ENCODE measurements at places on chromosomes 11 and 22.

DNA sequence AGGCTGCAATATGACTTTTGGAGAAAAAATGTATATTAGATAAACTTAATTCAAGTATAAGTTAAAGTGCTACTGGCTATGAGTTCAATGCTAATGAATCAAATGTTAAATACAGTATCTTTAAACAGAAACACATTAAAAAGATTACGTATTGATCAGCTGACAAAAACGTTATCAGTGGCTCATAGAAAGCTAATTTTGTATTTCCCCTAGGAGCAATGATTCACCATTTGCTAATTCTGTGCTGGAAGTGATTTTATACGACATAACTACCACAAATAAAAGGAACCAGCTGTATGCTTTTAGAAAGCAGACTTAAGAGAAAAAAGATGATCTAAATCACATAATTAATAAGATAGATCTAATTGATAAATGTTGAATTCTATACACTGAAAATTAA lies 43.6 kb downstream of the MRE11 start:
- no peak for DNase-seq

GRCh38 chr22:28208036-28208435 lies 289.0 kb upstream of the PITPNB start:
- DNase-seq: no peak

GRCh38 chr11:111729071-111729830 lies 36.9 kb downstream of the PPP2R1B start:
- no peak for DNase-seq

DNA sequence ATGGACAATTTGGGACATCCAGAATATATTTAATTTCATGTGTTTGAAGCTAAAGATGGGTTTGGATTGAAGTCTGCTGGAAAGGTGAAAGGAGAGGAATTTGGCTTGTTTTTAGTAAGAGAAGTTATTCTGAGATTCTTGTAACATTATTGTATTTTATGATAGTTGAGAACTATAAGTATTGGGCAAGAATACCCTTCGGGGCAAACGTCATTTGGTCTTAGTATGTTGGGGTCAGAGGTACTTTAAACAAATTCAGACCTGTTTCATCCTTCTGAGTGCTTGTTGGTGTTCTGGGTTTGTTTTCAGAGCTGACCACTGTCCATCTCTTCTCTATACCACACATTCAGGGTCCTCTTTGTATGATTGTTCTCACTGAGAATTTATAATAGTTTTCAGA lies 19.5 kb downstream of the PANX1 start:
- DNase-seq: peak; percentile 33

DNA sequence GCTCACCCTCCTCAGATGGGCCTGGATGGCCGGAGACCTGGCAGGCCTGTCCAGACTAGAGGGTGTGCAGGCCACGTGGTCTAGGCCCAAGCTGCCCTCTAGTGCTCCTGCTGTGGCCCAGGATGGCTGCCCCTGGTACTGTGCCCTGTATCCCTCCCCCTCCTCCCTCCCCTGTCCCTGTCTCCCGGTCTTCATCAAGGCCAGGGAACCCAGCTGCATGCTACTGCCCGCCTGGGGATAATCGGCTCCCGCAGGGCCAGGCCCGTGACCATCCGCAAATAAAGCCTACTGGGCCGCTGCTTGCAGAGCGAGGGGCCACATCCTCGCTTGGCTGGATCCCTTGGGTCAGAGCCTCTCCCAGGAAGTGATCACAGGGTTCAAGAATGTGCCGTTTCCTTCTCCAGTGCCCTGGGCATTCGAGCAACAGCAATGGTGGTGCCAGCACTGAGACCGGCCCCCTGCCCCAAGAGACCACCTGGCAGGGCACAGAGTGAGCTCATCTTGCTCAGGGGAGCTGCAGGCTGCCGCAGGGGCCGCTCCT lies 51.1 kb downstream of the WNT7B start:
- no peak for DNase-seq

DNA sequence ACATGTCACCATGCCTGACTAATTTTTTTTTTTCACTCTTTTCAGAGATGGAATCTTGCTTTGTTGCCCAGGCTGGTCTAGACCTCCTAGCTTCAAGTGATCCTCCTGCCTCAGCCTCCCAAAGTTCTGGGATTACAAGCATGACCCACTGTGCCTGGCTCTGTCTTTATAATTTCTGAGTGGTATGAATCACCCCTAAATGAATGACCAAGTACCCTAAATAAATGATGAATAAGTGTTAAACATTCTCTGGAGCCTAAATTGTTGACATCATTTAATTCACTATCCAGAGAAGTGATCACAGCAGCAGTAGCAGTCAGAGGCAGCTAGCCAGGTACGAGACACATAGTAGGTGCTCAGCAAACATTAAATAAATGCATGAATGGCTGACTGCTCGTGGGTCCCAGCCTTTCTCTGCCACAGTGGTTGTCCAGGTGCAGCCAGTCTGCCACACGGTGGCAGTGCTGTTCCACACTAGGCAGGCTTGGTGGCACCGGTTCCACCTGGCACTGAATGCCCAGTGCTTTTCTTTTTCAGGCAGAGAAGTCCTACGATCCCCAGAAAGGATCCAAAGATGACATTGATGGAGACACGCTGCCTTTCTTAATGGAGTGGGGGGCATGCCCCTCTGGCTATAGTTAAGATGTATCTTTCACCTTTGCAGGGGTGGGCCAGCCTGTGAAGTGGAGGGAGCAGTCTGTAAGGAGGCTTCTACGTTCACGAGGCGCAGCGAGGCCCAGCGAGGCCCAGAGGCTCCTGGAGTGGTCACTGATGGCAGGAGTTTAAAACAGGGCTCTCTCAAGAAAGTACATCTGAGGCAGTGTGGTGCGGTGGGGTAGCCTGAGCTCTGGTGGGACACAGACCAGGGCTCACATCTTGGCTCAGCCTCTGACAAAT lies 8.7 kb upstream of the TTC12 start:
- DNase-seq: peak; percentile 86

- no peak for DNase-seq
These were observed 36.1 kb downstream of the SLCO2B1 start for GRCh38 chr11:75186999-75187398.

DNA sequence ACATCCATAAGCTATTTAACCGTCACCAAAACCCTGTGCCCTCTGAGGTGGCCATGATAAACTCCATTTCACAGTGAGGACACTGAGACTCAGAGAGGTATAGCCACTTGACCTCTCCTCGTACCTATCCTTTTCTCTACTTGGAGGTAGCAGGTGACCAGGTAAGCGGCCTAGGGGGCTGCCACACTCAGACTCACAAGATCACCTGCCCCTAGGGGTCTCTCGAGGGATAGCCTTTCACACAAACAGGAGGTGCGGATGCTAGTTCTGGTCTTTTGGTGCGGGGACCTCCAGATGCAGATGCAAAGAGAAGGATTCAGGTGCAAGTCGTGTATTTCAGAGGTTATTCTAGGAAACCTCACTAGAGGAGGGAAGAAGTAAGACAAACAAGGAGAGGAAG lies 14.6 kb downstream of the MS4A18 start:
- DNase-seq: no peak

- no peak for DNase-seq
These were observed 149.5 kb downstream of the COMMD9 start for GRCh38 chr11:36139767-36140166.

DNA sequence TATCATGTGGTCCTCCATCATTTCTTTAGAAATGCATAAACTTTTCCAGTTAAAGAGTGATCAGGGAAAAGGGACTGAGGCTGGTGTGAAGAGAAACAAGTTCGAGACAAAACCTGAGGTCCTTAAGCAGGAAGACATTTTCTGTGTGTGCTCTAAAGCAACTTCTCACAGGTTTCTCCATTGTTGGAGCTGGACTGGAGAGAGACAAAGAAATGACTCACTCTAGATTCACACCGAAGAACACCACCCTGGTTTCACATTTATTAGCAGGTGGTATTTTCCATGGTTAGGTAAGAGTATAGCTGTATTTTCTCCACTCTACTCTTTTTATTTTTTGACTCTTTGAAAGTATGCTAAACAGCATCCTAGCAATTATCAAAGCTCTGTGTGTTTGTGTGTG lies 736.4 kb downstream of the KCNA4 start:
- DNase-seq: no peak

DNA sequence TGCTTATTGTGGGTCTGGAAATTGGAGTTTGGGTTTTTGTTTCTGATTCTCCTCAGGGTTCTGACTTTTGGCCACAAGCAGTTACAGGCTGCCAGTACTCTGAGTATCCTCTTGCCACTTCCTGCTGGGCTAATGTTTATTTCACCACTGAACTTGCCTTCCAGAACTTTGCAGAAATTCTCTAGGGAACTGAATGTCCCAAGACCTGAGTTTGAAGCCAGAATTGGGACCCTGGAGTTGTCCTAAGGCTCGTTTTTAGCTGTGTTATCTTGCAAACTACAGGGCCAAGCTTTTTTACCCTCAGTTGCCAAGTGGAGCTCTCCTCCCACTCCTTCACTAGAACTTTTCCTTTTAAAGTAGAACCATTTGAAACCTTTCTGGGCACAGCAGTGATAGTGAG lies 89.9 kb downstream of the FAT3 start:
- DNase-seq: no peak

GRCh38 chr22:42973536-42973881 lies 41.4 kb downstream of the PACSIN2 start:
- no peak for DNase-seq

DNA sequence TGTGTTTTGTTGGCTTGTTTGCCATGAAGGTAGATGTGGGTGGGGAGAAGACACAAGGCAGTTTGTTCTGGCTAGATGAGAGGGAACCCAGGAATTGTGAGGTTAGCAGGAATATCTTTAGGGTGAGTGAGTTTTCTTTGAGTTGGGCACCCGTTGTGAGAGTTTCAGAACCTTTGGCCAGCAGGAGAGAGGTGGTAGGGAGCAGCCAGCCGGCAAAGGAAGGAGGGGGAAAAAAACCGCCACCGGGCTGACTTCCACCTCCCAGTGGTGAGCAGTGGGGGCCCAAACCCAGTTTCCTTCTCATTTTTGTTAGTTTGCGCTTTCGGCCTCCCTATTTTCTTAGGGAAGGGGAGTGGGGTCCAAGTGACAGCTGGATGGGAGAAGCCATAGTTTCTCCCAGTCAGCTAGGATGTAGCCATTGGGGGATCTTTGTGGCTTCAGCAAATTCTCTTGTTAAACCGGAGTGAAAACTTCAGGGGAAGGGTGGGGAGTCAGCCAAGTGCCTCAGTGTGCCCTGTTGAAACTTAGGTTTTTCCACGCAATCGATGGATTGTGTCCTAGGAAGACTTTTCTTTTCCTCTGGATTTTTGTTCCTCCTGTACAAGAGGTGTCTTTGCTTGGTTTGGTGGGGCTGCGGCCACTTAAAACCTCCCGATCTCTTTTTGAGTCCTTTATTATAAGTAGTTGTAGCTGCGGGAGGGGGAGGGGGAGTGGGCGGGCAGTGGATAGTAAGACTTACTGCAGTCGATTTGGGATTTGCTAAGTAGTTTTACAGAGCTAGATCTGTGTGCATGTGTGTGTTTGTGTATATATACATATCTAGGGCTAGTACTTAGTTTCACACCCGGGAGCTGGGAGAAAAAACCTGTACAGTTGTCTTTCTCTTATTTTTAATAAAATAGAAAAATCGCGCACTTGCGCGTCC lies 1.1 kb upstream of the GCAT start:
- DNase-seq: peak; percentile 50

GRCh38 chr22:47442821-47443220 lies 680.4 kb downstream of the TBC1D22A start:
- no peak for DNase-seq

DNA sequence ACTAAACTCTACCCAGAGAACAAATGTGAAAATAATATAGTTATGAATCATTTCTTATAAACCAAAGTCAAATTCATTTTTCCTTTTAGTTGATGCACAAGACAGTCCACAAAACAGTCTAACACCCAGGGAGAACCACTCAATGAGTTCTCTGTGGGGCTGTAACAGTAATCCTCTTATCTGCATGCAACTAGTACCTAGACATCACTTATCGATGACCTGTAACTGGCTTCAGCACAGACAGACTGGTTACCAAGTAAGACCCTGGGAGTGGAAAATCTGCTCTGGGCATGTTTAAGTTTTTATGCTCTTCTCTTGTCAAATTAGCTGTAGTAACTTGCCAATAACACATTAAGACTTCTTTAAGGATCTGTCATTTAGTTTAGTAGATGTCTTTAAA lies 46.6 kb downstream of the PITPNB start:
- DNase-seq: no peak

GRCh38 chr11:121800731-121801393 lies 315.2 kb downstream of the BLID start:
- DNase-seq: peak; percentile 44

GRCh38 chr11:61694946-61695706 lies 14.9 kb downstream of the DAGLA start:
- no peak for DNase-seq

DNA sequence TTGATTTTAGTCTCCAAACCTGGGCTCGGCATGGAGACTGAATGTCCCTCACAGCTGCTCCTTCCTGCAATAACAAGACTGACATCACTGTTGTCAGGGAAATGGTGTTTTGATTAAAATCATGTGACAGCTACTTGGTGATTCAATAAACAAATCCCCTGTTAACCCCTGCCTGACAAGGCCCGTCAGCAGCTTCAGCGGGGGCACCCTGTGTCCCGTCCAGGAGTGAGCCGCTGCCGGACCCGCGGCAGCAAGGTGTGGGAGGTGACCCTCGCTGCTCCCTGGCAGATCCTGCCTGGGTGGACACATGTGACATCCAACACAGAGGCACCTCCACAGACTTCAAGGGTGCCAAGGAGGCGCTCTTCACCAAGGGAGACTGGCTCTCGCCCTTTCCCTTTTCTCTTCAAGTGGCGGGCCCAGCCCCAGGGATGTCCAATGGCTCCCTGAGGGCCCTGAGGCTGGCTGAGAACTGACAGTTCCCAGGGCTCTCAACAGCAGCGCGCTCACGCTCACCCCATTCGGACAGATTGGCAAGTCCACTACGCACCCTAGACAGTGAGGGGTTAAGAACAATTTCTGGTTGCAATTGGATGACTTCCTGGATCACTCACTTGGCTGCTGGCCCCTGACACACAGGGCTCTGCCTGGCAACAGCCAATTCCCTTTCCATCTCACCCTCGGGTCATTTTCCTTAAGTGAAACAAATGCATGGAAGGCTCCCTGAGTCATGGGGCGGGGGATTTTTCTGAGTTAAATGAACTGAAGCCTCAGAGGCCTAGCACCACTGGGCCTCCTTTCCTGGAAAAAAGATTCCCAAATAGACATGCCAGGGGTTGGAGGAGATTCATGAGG lies 30.7 kb downstream of the PPP2R1B start:
- DNase-seq: peak; percentile 99

DNA sequence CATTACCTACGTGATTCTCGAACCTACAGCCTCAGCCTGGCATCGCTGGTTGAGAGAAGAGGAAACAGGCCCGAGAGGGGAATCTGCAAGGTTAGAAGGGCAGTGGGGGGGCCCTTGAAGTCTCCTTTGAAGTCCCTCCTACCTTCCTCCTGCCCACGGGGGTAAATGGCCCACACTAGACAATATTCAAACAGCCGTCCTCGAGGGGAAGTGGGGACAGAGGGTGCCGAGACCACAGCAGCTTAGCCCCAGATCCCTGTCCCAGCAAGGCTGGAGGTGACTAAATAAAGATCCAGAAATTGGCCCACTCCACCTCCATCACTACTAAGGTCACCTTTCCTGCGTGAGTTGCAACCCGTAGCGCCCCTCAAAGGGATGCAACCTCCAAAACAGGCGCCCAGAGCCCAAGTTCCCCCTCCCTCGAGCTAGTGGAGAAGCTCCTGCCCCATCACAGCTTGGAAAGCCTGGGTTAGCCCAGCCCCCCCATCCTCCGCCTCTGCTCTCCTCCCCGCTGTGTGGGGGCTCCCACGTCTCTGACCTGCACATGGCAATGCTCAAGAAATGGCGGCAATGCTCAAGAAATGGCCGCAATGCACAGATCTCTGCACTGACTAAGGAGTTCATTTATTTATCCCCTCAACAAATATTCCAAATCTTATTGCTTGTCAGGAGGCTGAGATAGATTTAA lies 788 bp upstream of the RASL10A start:
- no peak for DNase-seq
